Inflammatory macrophage treated with lipopolysaccharide for 4 hours (primary cell): ENCODE measurements at places on chromosomes 1 and 21.

- DNase-seq = no peak
Observed at GRCh38 chr1:178353524-178353923, 143.2 kb downstream of the CLEC20A start.

- DNase-seq = peak; percentile 65
Observed at GRCh38 chr1:92458146-92458545, 28.6 kb downstream of the GFI1 start.

DNA sequence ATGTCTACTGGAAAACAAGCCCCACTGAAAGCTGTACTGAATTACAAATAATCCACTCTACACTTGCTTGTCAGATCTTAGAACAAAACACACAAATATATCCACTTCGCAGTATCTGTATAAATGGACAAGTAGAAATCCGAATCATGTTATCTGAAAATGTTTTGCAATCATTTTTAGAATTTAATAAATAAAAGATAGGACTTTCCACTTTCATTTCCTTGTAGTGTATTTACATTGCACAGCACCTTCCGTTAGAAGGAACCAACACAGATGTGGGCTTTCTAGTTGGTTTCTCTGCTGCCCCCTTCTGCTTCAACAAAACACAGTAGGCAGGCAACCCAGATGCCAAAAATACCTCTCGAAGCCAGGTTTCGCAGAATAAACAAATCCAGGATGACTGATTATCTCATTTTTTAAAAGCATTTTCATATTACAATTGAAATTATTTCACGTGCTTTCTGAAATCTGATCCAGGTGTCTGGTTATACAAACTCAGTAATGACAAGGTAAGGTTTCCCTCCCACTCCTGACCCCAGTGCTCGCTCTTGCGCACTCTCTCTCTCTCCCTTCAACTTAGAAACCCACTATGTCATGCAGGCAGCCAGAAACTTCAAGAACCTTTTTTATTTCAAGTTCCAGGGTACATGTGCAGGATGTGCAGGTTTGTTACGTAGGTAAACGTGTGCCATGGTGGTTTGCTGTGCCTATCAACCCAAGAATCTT, 389.9 kb downstream of the SMYD3 start:
- peak; percentile 51 for DNase-seq

DNA sequence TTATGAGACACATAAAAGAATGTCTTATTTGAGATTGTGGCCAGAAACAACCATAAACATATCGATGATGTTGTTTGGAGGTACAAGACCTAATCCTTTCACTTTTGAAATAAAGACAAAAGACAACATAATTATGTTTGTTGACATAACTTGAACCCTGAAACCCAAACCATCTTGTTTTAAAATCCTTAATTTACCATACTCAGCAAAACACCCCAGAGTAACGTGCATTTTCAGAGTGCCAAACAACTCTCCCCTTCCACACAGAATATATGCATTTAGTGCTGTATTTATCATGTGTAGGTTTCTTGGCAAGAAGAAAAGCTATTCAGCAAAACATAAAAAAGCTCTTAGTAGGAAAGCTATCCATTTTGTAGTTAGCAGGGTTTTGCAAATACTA, 17.5 kb downstream of the SIM2 start:
- DNase-seq = no peak
